ENCODE measurements at places on chromosomes 6 and 20.
A peak's percentile ranks its signal among the peaks of the same experiment; 100 is the strongest.

GRCh38 chr20:5705827-5706226, 44.4 kb upstream of the SHLD1 start:
- DNase-seq = no peak

DNA sequence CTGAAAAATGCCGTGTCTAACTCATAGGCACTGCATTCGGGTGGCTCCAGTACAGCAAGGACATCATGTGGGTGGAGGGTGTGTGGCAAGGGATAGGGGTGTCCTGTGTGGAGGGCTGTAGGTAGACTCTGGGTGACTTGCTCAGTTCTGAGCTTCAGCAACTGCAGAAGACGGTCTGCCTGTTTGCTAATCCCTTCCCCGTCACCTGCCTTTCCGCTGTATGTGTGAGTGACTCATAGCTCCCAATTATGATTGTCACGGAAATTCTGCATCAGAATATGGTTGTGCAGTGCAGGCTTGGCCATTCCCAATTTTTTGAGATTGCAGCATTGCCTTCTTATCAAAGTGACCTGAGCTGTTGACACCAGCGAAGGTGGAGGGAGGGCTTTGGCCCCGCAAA, 174.3 kb downstream of the CDH4 start:
- DNase-seq = no peak

- DNase-seq = peak; percentile 28
Measured at GRCh38 chr6:50791900-50792508, 26.7 kb upstream of the TFAP2B start.

DNA sequence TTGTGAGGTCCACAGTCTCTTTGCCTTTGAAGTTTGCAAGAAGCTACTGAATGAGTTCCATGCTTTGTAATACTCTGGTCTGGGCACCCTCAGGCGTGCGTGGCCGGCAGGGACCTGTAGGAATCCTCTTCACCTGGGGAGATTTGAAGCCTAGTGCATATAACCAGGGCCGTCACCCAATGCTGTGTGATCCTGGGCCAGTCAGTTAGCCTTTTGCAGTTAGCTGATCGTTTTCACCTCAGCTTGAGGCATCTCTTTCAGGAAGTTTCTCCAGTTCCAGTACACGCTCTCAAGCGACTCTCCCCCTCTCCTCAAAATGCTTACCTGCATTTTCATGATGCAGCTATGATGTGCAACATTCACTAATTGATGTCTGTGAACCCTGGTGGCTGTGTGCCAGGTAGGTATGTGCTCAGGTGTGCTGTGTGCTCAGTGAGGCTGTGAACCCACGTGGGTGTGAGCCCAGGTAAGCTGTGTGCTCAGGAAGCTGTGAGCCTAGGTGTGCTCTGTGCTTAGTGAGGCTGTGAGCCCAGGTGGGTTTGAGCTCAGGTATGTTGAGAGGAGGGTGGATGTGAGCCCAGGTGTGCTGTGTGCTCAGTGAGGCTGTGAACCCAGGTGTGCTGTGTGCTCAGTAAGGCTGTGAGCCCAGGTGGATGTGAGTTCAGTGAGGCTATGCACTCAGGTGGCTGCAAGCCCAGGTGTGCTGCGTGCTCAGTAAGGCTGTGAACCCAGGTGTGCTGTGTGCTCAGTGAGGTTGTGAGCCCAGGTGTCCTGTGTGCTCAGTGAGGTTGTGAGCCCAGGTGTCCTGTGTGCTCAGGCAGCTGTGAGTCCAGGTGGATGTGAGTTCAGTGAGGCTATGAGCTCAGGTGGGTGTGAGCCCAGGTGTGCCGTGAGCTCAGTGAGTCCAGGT, 120.4 kb downstream of the PHACTR3 start:
- no peak for DNase-seq

DNA sequence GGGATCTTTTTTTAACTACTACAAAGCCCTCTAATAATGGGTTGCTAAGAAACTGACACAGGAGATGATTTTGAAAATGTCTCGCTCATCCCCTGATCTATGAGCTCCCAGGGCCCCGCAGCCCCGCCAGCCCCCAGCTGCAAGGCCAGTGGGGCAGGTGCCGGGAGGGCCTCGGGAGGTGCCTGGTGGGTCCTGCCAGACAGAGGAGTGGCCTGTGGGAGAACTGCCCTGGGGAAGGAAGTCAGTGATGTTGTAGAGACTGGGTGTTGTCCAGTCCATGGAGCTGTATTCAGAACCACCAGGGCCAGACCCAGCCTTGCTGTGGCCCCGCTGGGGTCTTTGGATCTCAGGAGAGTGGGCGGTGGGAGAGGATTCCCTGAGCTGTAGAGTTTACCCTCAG, 258.7 kb downstream of the TAF4 start:
- no peak for DNase-seq

- DNase-seq = no peak
Measured at GRCh38 chr6:107328081-107328480, 131.3 kb downstream of the PDSS2 start.

- DNase-seq = no peak
Measured at GRCh38 chr20:62339647-62340062, 27.5 kb downstream of the LAMA5 start.

- DNase-seq = no peak
Measured at GRCh38 chr6:56434606-56435005, 187.2 kb upstream of the COL21A1 start.

All from Panc1 (cell line).